ENCODE measurements at places on chromosomes 1 and 21.

GRCh38 chr1:81498471-81499462, 302.0 kb upstream of the ADGRL2 start:
- DNase-seq: no peak

GRCh38 chr1:148010527-148010926, 82.3 kb downstream of the GPR89B start:
- DNase-seq: no peak

DNA sequence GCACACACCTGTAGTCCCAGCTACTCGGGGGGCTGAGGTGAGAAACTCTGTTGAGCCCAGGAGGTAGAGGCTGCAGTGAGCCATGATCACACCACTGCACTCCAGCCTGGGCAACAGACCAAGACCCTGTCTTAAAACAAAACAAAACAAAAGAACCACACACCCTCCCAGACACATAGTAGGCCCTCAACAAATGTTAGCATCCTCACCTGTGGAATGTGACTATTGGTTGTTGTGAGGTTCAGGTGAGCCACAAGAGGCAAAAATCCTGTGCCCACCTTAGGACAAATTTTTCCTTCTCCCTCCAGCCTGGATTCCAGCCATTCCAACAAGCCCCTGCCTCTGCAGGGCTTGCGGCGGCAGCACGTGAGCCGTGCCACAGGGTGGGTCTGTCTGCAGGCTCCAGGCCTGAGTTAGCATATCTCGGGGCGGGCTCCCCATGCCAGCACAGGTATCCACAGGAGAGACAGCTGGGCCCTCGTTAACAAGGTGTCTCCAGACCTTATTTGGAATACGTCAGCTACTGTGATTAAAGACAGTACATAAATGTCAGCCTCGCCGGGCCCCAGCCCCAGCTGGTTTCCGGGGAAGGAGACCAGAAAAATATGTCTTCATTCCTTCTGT, 17.4 kb downstream of the C1QB start:
- peak; percentile 91 for DNase-seq

GRCh38 chr1:151568626-151569088, 28.5 kb downstream of the TUFT1 start:
- DNase-seq: peak; percentile 4

DNA sequence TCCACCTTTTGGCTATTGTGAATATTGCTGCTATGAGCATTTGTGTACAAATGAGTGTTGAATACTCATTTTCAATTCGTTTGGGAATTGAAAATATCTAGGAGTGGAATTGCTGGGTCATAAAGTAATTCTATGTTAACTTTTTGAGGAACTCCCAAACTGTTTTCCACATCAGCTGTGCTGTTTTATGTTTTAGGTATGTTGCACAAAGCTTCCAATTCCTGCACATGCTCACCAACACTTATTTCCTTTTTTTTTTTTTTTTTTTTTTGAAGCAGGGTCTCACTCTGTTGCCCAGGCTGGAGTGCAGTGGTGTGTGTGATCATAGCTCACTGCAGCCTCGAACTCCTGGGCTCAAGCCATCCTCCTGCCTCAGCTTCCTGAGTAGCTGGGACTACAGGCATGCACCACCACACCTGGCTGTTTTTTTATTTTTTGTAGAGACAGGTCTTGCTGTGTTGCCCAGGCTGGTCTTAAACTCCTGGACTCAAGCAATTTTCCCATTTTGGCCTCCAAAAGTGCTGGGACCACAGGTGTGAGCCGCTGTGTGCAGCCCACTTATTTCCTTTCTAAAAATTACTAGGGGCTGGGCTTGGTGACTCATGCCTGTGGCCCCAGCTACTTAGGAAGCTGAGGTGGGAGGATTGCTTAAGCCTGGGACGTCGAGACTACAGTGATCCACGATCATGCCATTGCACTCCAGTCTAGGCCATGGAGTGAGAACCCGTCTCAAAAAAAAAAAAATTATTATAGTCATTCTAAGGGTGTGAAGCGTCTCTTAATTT, 33.4 kb downstream of the TMCC2 start:
- DNase-seq: no peak

DNA sequence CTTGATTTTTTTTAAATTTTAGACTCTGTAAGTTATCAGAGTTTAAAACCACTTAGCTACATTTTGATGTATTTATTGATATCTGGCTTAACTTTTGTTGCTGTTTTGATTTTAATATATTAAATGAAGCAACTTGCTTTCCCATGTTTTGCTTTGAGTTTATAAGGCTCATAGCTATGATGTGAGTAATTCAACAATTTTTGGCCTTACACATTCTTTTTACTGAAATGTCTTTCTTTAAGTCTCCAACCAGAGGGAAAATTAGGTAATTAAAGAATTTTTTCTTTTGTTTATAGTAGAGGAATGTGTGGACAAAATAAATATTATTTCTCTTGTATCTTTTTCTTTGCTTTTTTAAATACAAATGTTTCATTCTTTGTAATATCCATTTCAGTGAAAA, 258.3 kb upstream of the ADAMTS5 start:
- DNase-seq: no peak

- DNase-seq: no peak
These were observed 57.2 kb upstream of the ANGPTL1 start for GRCh38 chr1:178928041-178928440.

DNA sequence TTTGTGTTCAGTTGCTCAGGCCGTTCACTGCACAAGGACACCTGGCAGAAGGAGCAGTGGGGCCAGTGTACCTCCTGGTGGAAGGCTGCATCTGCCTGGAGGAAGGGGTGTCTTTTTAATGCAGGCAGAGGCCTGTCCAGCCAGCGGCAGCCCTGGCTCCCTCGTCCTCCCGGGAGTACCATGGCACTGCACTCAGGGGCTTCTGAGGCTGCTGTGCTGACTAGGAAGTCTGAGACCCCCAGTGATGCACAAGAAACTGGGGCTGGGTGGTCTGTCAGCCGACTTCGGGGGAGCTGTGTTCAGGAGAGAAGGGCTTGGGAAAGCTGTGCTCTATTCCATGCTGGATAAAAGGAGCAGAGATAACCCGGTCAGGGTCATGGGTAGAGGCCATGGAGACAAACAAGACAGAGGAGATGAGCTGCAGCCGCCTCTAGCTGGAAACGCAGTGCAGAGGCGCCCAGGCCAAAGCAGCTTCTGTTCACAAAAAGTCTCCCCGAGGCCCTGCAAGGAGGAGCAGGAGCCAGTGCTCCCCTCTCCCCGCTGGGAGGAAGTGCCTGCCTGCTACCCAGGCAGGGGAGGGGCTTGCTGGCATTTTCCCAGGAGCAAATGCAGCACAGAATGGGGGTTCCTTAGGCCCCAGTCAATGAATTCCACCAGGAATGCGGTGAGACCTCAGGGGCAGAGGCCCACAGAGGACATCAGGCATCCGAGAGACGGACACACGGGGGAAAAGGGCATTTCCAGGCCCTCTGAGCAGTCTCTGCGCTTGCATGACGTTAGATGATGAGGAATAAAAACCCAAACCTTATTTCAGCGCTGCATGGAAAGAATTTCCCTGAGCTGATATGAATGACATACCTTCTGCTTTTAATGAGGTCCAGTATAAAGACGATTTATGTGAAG, 17.2 kb upstream of the C2CD2 start:
- no peak for DNase-seq

- no peak for DNase-seq
These were observed 6.0 kb downstream of the MASP2 start for GRCh38 chr1:11041048-11041447.

DNA sequence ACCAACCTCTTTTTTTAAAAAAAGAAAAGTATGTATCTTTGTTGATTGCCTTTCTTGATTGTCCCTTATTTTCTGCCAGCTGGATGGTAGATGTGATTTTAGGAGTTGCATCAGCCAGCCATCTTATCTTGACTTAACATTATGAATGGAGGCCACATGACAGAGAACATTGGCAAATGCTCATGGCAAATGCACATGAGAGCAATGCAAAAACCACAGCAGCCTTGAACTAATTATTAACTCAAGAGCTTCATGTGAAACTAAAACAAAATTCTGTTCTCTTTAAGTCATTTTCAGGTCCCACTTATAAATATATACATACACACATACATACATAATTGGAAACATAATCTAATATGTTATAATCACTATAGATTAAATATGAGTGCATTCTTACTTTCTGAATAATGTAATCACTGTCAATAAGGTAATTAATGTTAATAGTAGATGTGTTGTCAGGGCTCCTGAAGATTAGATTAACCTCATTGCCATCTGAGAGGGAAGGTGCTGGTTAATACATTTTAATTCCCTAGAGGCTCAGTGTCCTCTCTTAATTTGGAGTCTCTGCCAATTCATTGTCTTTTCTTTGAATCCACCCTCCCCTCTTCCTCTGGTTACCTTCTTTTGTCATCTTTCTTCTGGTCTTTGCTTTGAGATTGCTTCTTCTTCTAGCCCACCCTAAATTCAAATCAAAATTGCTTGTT, 962.2 kb downstream of the ADGRL2 start:
- DNase-seq: no peak

DNA sequence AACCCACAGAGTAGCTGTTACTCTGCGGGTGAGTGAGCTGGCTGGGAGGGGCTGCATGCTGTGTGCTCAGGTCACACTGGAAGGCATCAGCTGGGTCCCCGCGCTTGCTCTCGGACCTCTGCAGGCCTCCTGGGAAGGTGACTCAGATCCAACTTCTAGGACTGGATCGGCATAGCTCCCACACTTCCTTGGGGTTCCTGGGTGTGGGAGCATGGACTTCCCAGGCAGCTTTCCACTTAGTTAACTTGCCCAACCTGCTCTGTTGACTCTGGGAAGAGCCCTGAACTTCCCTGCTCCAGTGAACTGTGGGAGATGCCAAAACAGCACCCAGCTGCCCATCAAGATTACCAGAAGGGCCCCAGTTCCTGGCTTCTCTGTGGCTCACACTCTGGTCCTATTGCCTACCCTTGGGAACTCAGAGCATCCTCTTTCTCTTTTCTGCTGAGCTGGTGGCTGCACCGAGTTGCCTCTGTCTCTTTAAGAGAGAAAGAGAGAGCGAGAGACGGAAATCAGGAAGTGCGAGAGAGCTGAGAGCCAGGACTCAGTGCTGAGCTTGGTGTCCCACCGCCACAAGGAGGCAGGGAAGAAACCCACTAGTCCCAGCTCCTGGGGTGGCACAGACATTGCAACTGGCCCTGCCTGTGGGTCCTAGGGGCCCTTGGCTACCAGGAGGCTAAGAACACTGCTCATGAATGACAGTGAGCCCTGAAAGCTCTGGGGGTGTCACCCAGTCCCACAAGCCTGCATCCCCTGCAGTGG, at the start of gene IKBKE:
IKBKE (plus strand) TSS at position 544 of the 759 bp plus-strand sequence. CDS start 2,752 bp downstream, outside the sequence.
- DNase-seq: no peak

DNA sequence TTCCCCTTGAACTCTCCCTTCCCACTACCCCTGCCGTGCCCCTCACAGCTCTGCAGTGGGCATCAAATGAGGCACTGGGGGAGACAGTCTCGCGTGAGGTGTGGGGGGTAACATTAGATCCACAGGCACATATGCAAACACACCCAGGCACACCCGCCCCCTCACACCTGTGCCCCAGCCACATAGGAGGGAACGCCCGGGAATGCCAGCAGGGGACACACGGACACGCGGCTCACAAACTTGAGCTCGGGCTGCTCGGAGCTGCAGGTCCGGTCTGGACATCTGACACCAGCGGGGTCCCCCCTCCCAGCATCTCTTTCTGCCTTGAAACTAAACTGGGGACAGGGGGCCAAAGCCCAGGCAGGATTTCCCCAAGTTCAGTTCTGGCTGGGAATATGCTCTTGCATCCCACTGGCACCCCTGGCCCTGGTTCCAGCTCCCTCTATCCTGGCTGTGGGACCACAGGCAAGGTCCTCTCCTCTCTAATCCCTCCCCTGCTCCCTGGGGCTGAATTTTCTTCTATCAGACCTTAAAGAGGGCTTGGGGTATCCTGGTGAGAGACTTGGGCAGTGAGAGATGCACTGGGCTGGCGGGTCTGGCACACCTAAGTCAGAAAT, 30.6 kb downstream of the CDCP2 start:
- DNase-seq: no peak

DNA sequence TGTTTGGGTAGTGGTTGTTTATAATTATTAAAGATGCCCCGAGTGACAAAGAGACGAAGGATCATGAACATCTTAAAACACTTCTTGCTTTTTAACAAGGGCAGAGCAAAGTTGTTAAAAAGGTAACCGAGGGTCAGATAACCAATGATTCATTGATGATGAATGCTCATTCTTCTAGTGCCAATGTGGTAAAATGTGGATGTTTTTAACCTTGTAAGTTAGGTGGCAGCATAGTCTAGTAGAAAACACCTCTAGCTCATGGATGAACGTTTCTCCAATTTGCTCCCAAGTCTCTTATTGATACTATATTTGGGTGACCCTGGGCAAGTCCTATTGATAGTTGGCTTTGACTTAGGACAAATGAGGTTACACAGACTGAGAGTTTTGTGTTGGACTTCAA, 167.9 kb downstream of the KIF26B start:
- DNase-seq: no peak

DNA sequence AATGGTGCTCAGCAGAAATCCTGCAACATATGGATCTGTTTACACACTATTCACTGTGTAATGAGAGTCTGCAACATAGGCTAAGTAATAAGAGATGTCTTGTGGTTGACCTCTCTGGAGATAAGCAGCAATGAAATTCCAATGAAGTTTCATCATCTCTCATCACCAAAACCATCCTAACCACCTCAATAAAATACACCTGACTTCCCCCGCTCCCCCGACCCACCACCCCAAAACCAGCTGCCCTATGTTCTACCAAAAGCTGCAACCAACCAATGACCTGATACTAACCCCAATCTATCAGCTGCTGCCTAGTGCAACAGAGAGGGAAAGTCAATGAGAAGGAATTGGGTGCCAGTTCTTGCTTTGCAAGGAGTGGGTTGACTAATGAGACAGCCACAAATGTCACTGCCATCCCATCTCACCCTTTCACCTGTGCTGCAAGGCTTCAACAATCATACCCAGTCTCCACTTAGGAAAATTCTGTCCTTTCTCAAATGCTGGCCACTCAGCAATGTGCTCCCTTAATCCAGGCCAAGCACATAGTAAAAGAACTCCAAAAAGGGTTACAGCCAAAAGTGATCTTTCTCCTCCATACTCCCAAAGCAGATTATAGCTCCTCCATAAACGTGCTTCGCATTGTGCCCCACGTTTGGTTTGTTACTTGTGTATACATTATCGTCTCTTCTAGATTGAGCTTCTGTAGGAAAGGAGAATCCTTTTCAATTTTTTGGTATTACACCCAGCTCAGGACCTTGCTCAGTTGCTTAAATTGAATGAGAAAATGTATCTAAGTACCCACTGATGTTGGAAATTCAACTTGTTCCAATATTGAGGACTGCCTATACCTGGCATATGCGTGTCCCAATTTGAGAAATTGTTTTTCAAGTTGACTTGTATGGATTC, 29.0 kb downstream of the MRPL39 start:
- DNase-seq: no peak

- peak; percentile 3 for DNase-seq
These were observed 23.6 kb upstream of the DNM3 start for GRCh38 chr1:171817511-171818265.

DNA sequence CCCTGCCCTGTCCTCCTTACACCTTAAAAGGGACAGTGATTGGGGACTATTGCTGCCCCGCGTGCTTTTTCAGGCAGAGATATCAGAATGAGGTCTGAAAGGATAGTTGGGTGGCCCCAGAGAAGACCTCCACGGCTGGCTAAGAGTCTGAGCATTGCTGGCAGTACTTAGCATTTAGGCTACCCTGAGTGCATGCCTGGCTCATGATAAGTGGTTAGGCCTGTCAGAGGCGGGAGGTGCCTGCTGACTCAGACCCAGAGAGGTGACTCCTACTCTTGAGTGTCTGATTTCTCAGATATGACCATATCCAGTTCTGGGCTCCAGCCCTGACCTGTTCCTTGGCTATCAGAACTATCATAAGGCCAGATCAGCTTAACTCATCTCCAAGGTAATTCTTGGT, 213.7 kb downstream of the PBX1 start:
- DNase-seq: no peak

- no peak for DNase-seq
These were observed 150.4 kb downstream of the BRINP3 start for GRCh38 chr1:190327271-190327670.

GRCh38 chr1:221981461-221981860, 239.6 kb upstream of the DUSP10 start:
- no peak for DNase-seq

All from NCI-H2171 treated with DMSO at 0.1 percent for 48 hours (cell line).